ENCODE measurements at places on chromosomes 1 and 21.

- no peak for DNase-seq
These were observed 11.7 kb upstream of the ARHGAP29 start for GRCh38 chr1:94248956-94249688.

DNA sequence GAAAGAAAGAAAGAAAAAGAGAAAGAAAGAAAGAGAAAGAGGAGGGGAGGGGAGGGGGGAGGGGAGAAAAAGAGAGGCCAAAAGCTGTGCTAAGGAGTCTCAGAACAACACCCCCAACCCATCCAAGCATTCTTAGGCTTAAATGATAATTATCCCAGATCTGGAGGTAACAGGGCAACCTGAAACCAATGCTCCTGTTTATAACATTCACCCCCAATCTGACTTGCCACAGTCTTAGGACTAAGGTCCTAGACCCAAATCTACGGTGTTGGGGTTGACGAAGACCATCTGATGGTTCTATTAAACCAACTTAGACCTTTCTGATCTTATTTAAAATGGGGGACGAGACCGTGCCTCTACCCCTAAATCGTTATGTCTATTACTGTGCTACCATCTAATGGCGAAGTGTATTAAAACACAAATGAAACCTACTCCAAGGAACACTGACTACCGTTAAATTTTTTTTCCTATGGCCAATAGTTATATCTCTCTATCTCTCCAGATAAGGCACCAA is 119.3 kb upstream of the CDC42BPA start:
- peak; percentile 50 for DNase-seq

GRCh38 chr1:89606227-89606980 is 26.5 kb upstream of the LRRC8C start:
- no peak for DNase-seq

GRCh38 chr1:53385276-53386225 is 57.7 kb upstream of the LRP8 start:
- no peak for DNase-seq

DNA sequence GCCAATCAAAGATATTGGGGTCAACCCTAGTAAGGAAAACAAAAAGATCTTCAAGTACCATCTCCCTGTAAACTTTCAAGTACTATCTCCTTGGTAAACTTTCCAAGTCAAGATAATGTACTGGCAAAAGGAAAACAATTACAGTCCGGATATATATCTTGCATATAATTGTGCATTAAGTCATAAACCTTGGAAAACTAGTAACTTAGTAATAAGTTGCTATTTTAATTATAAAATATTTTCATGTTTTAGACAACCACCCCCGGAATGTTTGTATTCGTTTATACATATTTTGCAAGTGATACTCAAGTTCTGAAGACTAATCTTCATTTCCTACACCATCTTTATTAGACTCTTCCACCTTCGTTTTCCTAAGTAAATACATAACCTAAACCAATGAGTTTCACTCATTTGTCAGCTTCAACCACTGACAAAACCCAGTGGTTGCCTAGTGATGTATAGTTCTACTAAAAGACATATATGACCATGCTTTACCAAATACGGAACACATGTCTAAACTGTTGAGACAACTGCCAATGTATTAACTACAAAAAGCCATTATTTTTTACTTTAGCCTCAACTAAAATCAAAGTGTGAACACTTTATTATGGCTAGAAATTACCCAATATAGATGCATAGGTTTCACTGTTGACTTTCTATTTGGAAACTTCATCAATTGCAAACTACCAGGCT is 1.7 kb downstream of the AKT3 start:
- no peak for DNase-seq

- DNase-seq, result no peak
These were observed 74.7 kb downstream of the DISC1 start for GRCh38 chr1:231701306-231701705.

GRCh38 chr1:65147424-65148177 is 402 bp upstream of the AK4 start:
- peak; percentile 35 for DNase-seq

GRCh38 chr1:41713141-41713540 is 205.6 kb downstream of the HIVEP3 start:
- DNase-seq, result no peak

GRCh38 chr1:63701187-63701586 is 72.6 kb upstream of the ROR1 start:
- DNase-seq, result no peak

DNA sequence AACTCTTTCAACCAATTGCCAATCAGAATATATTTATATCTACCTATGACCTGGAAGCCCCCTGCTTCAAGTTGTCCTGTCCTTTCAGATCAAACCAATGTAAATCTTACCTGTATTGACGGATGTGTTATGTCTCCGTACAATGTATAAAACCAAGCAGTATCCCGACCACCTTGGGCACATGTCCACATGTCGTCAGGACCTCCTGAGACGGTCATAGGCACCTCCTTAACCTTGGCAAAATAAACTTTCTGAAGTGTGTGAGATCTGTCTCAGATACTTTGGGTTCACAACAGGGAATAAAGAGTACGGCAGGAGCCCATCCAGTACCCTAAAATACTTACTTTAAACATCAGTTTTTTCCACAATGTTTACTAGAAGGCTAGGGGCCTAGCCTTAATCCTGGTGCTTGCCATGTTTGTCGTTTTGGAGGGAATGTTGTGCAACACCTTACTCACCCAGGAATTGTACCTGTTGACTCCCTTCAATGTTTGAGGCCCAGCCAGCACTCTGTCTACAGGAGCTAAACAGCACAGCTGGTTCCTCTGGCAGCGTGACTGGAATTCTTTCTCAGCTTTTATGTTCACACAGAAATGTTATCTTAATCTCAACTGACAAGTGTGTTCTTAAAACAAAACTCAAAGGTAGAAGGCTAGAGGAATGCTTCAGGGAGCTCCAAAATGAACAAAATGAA is 90.8 kb upstream of the USP25 start:
- no peak for DNase-seq

DNA sequence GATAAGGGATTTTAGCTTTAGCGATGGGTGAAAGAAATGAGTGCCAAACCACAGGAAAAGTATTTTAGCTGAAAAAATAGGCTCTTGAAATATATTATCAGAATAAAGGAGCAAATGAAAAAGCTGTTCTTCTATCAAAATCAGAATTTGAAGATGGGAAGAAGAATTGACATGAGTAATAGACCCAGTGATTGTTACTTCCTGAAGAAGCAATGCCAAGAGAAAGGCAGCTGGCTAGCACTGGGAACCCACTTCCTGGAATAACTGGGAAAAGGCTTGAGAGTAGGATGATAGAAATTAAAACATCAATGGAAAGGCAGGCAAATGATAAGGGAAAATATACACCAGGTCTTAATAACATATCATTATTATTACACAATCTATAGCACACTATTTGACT is 29.9 kb upstream of the LYPLAL1 start:
- DNase-seq, result no peak

DNA sequence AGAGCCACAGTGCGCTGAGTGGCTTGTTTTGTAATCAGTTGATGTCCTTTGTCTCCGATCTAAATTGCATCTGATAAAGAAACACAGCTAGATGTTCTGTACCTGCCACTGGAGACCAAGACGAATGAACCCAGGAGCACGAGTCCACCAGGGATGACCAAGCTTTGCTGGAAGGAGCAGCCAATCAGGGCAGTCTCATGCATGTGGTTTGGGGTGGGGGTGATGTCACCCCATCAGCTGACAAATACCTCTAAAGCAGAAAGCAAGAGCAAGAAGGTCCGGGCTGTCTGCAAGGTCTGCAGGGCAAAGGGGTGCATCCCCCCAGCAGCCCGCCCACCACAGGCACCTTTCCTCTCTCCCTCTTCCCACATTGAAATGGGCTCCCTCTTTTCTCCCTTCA is 653.8 kb downstream of the AJAP1 start:
- no peak for DNase-seq

DNA sequence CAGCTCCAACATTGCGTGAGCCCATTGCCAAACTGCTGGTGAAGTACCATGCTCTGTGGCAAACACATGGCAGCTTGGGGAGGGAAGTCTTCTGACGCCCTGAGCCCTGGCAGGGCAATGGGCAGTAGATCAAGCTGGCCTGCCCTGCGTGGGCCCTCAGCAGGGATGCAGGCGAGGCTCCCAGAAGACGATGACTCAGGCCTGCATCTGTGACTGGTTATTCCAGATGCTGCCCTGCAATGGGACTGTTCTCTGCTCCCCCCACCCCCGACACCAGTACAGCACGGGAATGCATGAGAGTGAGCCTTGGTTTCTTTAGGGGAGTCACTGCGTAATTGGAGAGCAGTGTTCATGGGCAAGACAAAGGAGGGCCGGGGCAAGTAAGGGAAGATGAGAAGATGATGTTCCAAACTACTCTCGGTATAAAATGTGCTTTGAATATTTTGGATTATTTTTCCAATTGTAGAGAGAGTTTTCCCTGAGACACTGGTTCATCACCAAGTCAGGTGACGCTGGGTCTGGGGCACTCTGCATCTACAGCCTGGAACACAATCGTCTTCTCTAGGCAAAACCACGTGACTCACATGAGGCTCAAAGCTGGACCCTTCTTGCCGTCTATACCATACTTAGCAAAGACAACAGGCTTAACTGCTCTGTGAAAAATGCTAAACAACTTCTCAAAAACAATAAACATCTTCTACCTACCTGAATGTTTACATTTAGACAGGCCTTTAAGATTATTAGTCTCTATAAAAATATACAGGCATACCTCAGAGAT is 9.0 kb upstream of the C1orf198 start:
- no peak for DNase-seq

DNA sequence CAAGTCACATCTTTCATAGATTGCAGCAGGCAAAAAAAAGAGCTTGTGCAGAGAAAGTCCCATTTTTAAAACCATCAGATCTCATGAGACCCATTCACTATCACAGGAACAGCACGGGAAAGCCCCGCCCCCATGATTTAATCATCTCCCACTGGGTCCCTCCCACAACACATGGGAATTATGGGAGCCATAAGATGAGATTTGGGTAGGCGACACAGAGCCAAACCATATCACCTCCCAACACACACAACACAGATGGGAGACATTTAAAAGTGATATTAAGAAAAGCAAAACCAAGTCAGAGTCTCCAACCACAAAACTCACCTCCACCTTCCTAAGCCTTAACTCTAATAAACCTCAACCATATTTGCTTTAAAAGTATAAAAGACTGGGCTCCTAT is 61.5 kb upstream of the TIAM1 start:
- DNase-seq, result no peak

DNA sequence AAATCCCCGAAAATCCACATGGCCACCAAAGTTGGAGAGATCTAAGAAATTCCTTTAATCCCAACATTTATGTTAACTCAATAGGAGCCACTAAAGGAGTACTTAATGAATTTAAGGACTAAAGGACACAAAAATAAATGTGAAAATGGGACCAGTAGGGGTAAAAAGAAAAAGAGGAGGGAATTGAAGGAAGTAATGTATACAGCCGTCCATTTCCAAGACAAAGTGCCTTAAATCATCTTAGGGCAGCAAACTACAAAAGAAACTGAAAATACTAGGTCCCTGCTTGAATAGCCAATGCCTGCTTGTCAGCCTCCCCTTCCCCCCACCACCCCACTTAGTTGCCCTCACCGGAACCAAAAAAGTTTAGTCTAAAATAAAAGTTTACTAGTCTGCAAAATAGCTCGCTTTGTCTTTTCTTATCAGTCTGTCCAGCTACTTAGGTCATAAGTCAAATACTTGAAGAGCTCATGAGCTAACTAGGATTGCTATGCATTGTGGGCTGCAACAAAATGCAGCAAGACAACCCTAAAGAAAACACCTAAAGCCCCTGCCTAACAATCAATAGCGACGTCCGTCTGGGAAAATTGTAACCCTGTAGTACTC is 66.3 kb upstream of the TLR5 start:
- no peak for DNase-seq

GRCh38 chr21:36828891-36829515 is 130.1 kb downstream of the SIM2 start:
- no peak for DNase-seq

- DNase-seq, result no peak
These were observed 212.4 kb downstream of the GPATCH2 start for GRCh38 chr1:217418269-217419193.

DNA sequence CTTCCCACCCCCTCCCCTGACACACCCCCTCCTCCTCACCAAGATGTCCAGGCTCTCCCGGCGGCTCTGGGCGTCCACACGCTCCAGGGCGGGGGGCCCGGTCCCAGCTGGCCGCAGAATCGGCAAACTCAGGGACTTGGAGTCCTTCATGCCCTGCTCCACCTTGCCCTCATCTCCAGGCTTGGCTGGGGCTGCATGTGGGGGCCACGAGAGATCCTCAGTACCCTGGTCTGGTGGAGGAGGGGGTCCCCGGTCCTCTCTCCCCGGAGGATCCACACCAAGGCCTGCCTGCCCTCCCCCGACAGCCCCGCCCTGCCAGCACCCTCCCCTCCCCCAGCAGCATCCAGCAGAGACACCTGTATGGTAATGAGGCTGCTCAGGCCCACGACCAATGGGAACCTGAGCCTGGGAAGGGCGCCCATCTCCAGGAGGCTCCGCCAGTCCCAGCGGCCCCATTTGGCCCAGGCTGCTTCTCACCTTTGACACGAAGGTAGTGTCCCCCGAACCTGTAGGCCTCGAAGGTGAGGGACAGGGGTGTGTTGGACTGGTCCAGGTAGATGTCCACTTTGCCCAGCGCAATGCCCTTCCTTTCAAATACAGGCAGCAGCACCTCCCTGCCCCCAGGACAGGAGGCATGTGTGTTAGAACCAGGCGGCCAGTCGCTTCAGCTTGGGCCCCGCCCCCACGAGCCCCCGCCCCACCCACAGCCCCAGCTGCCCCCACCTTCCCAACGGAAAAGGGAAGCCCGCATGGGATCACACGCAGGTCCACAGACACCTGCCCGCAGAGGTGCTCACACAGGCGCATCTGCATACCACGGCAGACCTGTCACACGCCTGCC is 8.2 kb upstream of the TNFRSF25 start:
- DNase-seq, result no peak

- DNase-seq, result no peak
These were observed 100.7 kb downstream of the COLGALT2 start for GRCh38 chr1:183936791-183937190.

GRCh38 chr1:226912587-226913176 is 27.4 kb upstream of the COQ8A start:
- peak; percentile 54 for DNase-seq

DNA sequence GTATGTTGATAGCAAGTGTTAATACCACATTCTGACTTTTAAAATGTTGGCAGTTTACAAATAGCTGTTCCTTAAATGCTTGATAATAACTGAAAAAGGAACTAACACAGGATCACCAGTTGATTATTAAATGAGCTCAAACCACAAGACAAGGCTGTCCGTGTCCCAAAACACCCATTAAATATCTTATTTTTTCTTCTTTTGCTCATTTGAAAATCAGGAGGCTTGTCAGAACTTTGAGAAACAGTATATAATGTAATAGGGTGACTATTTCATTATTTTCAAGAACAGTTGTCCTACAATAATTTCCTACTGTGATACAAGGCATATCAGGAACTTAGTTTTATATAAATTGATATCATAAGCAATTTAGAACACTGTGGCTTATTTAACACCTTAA is 2.7 kb downstream of the CDKN2C start:
- DNase-seq, result no peak

GRCh38 chr1:118073648-118074435 is 111.2 kb downstream of the SPAG17 start:
- DNase-seq, result no peak

Measured in frontal cortex (tissue), 4 donors.